Stimulated activated CD8-positive, alpha-beta memory T cell treated with anti-CD3 and anti-CD28 coated beads, Interleukin-7, amount 100 ng/mL, for 4 hours (primary cell): ENCODE measurements at places on chromosomes 11 and 22.
A peak's percentile ranks its signal among the peaks of the same experiment; 100 is the strongest.

- DNase-seq = no peak
Observed at GRCh38 chr11:86458294-86459001, 83.8 kb downstream of the CCDC81 start.

GRCh38 chr11:41201156-41201555 lies 258.3 kb downstream of the LRRC4C start:
- DNase-seq = no peak

- no peak for DNase-seq
Observed at GRCh38 chr11:11931461-11932055, 76.9 kb downstream of the DKK3 start.

- DNase-seq = no peak
Observed at GRCh38 chr11:75241906-75242644, 1.5 kb downstream of the TPBGL start.

GRCh38 chr11:77203901-77204753 lies 76.1 kb downstream of the MYO7A start:
- no peak for DNase-seq

GRCh38 chr11:107583629-107584195 lies 7.2 kb upstream of the ELMOD1 start:
- no peak for DNase-seq

DNA sequence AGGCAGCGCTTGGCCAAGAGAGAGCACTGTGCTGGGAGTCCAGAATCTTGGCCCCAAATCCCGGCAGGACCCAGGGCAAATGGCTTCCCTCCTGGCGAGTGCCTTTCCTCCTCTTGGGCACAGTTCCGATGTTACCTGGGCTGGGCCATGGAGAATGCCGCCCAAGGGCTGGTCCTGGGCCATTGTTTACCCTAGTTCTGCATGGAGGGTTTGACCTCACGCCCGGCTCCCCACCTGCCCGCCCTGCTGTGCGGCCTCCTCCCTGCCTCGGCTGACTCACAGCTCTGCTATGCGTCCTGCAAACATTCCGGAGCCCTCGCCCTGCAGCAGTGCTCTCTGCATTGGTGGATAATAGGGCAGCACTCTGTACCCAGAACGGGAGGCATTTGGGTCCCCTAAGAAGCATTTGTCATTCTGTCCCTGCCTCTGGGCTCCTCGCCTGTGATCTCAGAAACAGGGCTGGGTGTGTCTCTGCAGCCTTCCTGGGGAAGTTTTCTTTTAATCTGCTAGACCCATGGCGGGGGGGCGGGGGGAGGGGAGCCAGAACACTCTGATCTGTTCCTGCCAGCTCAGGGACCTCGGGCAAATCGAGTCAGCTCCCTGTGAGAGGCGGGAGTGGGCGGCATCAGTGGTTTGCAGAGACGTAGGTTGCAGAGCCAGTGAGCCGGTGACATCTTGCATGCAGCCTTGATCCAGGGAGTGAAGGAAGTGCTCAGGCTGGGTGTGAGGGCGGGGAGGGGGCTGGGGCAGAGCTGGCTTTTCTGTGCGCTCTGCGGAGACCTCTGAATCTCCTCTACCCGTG lies 32.9 kb upstream of the SMIM38 start:
- peak; percentile 81 for DNase-seq

DNA sequence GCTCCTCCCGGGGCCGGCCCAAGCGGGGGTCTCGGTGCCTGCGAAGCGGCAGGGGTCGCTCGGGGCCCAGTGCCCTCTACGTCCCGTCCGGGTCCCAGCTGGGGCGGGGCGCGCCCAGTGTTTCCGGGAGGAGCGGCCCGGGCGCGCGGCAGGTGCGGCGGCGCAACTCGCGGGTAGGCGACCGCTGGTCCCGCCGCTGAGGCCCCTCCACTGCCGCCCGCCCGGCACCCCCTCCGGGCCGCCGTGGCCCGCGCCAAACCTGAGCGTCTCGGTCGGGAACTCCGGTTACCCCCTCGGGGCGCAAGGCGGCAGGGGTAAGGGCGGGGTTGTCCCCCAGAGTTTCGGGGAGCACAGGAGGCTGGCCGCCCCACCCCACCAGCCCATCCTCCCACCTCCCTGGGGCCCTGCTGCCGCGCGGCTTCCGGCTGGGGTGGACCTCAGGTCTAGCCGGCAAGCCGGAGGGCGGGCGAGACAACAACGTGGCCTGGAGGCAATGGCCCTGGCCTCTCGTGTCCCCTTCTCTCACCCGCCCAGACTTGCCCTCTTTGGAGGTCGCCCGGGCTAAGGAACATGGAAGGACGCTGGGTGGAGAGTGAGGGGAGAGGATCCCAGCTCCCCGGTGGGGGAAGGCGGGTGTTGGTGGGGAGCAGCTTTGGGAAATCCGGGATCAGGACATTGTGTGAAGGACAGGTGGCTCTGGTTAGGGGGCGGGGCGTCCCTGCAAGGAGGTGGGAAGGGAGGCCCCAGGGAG lies 398 bp upstream of the CRACR2B start:
- DNase-seq = no peak

- DNase-seq = peak; percentile 20
Observed at GRCh38 chr22:29202212-29203192, 3.2 kb upstream of the EMID1 start.

- no peak for DNase-seq
Observed at GRCh38 chr11:19820100-19820499, 107.5 kb downstream of the NAV2 start.

DNA sequence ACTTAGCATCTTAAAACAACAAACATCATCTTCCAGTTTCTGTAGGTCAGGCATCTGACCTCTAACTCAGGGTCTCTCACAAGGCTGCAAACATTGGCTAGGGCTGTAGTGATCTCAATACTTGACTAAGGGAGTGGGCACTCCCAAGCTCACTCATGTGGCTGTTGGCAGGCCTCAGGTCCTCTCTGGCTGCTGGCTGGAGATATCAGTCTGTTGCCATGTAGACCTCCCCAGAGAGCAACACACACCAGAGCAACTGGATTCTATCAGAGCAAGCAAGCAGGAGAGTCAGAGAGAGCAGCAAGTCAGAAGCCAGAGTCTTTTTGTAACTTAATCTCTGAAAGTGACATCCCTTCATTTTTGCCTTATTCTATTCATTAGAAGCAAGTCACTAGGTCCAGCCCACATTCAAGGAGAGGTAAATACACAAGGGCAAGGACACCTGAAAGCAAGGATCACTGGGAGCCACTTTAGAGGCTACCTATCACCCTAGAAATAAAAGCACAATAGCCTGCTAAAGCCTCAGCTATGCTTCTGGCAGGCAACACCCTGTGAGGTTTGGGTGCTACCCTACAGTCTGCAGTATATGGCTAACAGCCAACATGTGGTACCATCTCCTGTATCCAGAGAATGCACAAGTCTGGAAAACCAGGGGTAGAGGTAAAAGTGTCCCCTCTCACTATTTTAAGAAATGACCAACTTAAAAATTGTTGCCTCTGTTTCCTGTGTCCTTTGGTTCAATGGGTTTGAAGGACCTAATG lies 33.5 kb upstream of the CD44 start:
- DNase-seq = no peak
